Calu3 (cell line): ENCODE measurements at places on chromosomes 3 and 15.

- no peak for DNase-seq
Observed at GRCh38 chr15:55959744-55960447, 33.5 kb downstream of the NEDD4 start.

- no peak for DNase-seq
Observed at GRCh38 chr15:79956354-79956939, 14.5 kb downstream of the BCL2A1 start.

DNA sequence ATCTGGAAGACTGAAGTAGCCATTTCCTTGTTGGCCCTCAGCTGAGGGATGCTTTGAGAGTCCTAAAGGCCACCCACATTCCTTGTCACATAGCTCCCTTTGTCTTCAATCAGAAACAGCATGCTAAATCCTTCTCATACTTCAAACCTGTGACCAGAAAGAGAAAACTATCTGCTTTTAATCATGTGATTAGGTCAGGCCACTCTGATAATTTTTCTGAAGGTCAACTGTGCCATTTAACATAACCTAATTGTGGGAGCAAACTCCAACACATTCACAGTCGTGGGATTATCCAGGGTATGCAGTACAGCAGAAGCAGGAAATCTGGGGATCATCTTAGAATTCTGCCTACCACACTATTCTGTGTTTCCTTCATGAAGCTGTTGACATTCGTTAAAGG is 223.9 kb upstream of the NR2E3 start:
- no peak for DNase-seq

DNA sequence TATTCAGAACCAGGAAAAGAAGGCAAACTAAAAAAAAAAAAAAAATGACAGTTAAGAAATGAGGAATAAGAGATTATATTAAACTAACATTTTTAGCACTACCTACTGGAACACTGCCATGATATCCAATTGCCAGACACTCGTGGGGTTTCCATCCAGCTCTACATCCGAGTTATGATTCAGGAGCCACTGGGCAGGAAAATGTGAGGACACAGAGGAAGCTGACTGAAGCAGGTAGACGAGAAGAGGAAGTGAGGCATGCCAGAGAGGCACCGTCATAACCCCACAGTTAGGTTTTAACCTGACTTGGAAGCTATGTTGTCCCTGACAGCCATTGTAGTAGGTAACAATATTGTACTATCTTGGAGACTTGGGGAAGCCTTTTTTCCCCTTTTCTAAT is 495.0 kb downstream of the NLGN1 start:
- DNase-seq: peak; percentile 23

DNA sequence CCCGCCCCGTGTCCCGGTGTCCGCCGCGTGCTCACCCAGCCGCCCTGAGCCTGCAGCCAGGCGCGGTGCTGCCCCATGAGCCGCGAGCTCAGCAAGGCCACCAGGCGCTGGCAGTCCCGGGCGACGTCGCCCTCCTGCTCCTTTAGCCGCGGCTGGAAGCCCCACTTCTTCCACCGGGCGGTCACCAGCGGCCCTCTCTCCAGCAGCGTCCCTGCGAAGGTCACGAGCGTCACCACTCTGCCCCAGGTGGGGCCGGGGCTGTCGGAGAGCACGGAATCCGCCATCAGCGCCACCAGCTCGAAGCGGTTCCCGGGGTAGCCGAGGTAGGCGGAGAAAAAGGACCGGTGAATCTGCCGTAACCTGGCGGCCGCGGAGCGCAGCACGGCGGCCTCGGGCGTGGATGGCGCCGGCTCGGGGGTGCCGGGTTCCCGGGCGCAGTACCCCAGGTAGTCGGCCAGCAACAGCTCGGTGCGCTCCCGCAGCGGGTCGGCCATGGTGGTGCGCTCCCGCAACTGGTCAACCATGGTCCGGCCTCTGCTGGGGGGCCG is 298 bp downstream of the BCL2L10 start:
- DNase-seq: peak; percentile 46

DNA sequence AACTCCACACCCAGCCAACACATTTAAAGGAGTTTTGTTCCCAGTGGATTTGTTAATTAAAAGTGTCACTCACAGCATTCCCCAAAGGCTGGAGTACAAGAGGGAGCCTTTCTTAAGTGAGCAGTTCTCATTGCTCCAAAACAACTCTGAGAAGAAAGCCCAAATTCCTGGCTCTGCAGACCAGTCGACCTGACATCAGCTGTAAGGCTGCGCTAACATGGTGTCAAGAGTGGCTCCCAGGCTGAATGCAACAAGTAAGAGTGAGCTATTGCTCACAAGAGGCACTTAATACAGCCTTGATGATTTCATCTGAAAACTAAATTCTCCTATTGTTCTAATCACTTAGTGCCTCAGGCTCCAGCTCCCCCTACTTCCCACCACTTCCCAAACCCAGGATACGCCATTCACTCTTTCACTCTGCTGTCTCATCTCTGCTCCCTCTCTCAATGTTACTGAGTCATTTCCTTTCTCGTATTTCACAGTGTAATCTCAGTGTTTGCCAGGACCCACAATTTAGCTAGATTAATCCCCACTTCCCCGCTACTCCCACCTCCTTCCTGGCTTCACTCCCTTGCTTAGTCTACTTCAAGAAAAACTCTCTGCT is 81.8 kb downstream of the WWTR1 start:
- peak; percentile 61 for DNase-seq

- DNase-seq: peak; percentile 27
Observed at GRCh38 chr15:41772720-41773331, 1.5 kb upstream of the MAPKBP1 start.

DNA sequence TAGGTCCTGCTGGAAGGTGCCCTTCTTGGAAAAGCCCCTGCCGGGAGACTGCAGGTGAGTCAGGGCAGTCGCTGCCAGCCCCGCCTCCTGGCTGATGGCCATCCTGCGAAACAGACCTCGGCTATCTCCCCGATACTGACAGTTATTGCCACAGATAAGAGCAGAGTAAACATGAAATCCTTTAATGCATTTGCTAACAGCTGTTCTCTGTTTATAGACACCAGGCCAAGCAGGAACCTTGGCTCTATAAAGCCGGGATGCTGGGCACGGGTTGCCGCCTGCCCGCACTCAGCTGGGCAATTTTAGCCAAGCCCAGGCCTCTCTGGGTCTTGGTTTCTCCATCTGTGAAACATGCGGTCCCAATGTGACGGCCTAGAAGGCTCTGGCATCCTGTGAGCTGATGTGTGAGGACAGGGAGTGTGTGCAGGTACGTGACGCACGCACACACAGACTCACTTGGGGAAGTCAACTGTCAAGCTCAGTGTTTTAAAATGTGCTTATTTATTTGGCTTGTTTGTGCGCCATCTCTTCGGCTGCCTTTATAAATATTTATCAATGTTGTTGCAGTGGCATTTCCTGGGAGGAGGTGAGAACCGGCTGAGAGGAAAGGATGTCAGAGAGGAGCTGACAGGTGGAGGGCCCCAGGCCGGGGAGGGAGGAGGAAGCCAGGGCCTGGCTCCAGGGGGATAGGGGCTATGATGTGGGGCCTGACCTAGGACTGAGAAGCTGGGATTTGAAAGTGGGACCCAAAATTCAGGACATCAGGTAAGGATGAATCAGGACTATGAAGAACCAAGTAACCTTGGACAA is 50.8 kb upstream of the PRR23E start:
- peak; percentile 74 for DNase-seq

DNA sequence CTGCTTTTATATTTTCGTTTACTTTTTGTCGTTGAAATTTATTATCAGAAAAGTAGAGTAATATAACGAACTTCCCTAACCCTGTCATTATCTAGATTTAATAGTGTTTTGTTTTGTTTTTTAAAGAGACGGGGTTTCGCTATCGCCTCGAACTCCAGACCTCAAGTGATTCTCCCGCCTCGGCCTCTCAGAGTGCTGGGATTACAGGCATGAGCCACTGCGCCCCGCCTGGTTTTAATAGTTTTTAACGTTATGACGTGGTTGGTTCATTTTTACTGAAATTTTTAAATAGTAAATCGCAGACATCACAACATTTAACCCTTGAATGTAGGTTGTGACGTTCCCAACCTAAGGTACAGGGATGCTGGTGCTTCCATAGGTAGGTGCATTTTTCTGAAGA is 1.0 kb downstream of the NGRN start:
- no peak for DNase-seq

DNA sequence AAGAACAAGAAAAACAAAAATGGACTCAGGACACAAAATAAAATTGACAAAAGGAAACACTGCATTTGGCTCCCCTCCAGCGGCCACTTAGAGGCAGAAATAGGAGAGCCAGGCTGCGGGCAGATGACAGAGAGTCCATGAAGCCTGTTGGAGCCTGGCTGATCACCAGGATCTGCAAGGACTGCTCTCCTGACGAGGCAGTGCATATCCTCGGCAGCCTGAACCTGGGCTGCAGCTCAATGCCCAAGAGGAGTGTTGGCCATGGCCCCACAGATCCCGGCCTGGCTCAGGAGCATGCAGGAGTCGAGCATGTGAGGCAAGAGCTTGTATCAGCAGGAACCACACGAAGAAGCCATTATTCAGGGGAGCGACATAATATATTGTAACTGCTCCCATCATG is 199.8 kb downstream of the STT3B start:
- no peak for DNase-seq

GRCh38 chr15:42921342-42921731 is 759 bp upstream of the TTBK2 start:
- no peak for DNase-seq

- no peak for DNase-seq
Observed at GRCh38 chr15:88624156-88624970, 3.2 kb downstream of the AEN start.

GRCh38 chr15:49038382-49038781 is 7.9 kb downstream of the SECISBP2L start:
- DNase-seq: no peak

GRCh38 chr15:34795267-34796081 is at the start of gene ACTC1:
Gene ACTC1 (minus strand): TSS chr15:34795549. CDS start chr15:34794808, 741 bp downstream.
- peak; percentile 39 for DNase-seq

GRCh38 chr3:53324105-53324504 is 23.2 kb downstream of the DCP1A start:
- DNase-seq: no peak

DNA sequence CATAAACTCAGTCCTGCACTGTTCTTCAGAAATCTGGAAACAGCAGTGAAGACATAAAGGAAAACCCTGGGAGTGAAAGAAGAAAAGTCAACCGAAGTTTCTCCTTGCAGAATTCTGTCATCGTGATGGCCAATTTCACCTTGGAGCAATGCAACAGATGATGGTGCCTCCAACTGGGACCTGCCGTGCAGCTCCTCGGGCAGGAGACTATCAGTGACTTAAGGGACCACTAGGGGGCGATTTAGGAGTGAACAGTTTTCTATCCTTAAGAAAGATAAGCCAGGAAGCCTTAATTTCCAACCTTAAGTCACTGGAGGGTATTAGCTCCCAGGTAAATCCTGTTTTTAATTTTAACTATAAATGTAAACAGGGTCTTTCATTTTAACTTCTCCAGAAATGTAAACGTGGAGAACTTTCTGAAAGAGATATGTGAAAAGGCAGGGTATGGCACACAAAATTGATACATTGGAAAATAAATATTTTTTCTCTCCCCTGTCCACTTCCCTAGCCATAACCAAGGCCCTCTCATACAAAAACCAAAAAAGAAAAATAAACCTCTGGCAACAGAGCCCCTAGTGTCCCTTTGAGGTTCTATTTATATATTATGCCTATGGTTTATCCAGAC is 116.3 kb downstream of the PDZRN3 start:
- peak; percentile 56 for DNase-seq

DNA sequence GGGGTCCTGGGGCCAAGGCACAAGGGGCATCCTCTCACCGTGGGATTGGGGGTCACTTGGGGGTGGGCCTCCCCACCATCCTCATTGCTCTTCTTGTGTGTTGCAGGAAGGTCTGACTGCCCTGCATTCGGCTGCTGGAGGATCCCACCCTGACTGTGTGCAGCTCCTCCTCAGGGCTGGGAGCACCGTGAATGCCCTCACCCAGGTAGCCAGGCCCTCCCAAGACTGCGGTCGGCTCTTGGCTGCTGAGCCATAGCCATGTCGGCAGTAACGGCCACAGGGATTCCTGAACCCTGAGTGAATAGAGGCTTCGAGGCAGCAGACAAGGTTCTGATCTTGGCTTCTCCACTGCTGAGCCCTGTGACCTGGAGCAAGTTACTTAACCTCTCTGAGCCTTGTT is 19.7 kb downstream of the ANKDD1A start:
- DNase-seq: no peak

- DNase-seq: no peak
Observed at GRCh38 chr3:161599697-161600096, 103.1 kb downstream of the OTOL1 start.
